Naive thymus-derived CD8-positive, alpha-beta T cell (primary cell): ENCODE measurements at places on chromosomes 2 and 18. TPM values are rescaled to one million over a fixed set of nuclear protein-coding genes. Genes with fewer than 3 reads are reported as not detected.
A peak's percentile ranks its signal among the peaks of the same experiment; 100 is the strongest.

DNA sequence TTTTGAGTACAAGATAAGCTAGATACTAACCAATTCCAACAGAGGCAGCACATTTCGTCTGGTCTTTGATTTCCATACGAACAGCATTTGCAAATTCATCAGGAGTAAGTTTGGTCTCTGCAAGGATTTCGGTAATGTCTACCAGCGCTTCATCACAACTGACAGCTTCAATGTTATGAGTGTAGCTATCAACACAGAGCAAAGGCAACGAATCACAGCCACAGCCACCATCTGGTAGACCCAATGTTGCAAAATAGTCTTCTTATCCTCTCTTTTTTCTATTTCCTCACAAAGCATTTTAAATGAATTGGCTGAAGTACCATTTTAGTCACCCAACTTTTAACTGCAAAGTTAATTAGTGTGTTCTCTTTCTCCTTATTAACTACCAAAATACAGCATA lies 68.3 kb downstream of the REV1 start:
- H3K27me3 ChIP-seq, result no peaks in the 10 kb centered on the region
- no peak overlapping the region for H3K4me3 ChIP-seq
- no peaks in the 10 kb centered on the region for H3K4me1 ChIP-seq
- DNase-seq, result no peak

DNA sequence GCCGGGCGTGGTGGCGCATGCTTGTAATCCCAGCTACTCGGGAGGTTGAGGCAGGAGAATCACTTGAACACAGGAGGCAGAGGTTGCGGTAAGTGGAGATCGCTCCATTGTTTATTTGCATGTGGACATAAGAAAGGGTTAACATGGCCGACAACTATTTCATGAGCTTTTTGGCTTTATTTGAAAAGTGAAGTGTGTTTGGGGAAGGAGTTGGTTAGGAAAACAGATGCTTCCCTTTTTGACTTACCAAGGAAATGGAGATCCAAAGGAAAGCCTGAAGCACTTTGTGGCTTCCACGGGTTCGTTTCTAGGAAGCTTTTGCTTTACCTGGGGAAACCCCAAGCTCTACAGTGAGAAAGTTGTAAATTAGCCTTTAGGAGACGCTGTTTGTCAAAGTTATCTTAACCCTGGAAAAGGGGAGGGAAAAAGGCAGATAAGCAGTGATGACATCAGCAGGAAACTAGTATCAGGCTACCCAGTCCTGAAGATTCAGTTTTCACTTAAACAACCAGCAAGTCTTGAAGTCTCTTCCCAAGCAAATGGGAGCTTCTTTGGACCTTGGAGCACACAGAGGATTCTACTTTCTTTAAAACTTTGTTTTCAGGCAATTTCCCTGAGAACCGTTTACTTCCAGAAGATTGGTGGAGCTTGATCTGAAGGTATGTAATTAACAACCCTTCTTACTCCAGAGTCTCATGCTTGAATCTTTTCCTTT lies at the start of gene CASP10:
TSS of gene CASP10 (plus strand) at position 492 of the 715 bp plus-strand sequence. CDS start 2,637 bp downstream, outside the sequence.
- peak within 1 kb of the TSS; percentile 97 for H3K27ac ChIP-seq
- peak within 1 kb of the TSS; percentile 96 for H3K4me3 ChIP-seq
- H3K36me3 ChIP-seq, result peaks cover 10% of the 10 kb centered on the region
- H3K4me1 ChIP-seq, result peaks cover 15% of the 10 kb centered on the region

The ADD2 gene
- 9.3 TPM for total RNA-seq

The ALPP gene
- not detected for total RNA-seq

The IL1R1 gene
- 0.29 TPM for total RNA-seq

DNA sequence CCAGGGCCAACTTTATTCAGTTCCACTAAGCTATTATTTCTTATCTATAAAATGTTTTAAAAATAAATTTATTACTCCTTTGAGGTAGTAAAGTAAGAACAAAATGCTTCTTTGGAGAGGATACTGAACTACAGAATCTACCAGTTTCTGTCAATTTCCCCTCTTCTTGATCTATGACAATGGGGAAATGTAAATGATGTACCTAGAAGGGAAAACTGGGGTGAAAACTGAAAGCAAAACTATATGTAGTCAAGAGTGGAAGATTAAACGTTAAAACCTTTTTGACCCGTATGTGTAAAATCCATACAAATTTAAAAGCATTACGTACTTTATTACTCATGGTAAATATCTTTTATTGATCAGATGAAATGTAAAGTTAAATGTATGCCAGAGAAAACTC lies 1287.8 kb upstream of the TMEFF2 start:
- no peak overlapping the region for H3K4me3 ChIP-seq
- no peaks in the 10 kb centered on the region for H3K4me1 ChIP-seq
- H3K27ac ChIP-seq, result no peak overlapping the region

The CHN1 gene
- 1.8 TPM for total RNA-seq
